PC-9 (cell line): ENCODE measurements at places on chromosomes 2 and 18. TPM values are rescaled to one million over a fixed set of nuclear protein-coding genes. Genes with fewer than 3 reads are reported as not detected.

GRCh38 chr2:120525056-120526046 lies 179.4 kb downstream of the INHBB start:
- DNase-seq: peak; percentile 76

GRCh38 chr2:188134241-188134640 lies 157.4 kb upstream of the GULP1 start:
- no peak for DNase-seq

GRCh38 chr18:63949068-63949737 lies at the start of gene HMSD:
Gene HMSD, plus strand, starts transcription at chr18:63949301. Its CDS starts 4,155 bp downstream, at chr18:63953456.
- peak; percentile 28 for DNase-seq

The SCYGR4 gene
- total RNA-seq: not detected in 2 replicates

The CTAGE1 gene
- total RNA-seq: not detected in 2 replicates

DNA sequence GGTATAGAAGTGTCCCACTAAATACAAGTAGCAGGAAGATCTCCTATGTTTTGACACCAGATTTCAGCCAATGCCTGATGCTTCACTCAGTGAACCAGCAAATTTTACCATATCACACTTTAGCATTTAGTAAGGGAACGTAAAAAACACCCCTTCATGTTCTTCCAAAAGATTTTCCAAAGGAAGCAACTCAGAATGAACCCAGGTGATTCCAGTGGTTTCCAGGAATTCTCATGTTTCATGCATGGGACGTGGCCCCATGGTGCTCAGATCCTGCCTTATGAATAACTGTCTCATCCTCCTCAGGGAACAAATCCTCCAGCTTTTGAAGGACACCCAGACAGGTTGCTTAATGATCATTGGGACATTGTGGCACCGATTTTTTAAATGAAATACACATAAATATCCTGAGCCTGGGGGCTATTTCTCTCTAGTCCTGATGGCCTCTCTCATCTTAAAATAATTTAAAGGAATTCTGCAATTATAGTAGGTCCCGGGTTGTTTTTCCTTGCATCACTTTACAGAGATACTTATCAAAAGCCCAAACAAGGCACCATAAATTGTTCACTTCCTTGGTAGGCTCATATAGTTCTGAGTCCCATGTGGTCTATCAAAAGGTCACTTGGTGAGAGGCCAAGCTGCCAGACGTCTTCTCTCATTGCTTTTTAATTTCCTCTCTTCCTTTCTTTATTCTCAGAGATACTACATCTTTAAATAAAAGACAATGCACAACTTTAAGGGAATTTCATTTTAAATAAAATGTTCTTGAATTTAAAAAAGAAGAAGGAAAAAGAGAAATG lies 261.0 kb downstream of the ZNF516 start:
- DNase-seq: no peak

GRCh38 chr2:221318376-221319130 lies 253.6 kb downstream of the EPHA4 start:
- no peak for DNase-seq

The RNF103 gene
- total RNA-seq: 24.5 and 25.4 TPM in 2 replicates

The GALNT13 gene
- total RNA-seq: 3.6 and 4.0 TPM in 2 replicates

GRCh38 chr18:46344416-46345180 lies 240.4 kb downstream of the HAUS1 start:
- DNase-seq: no peak

GRCh38 chr2:176130957-176131847 lies 1.7 kb downstream of the HOXD8 start:
- DNase-seq: no peak

DNA sequence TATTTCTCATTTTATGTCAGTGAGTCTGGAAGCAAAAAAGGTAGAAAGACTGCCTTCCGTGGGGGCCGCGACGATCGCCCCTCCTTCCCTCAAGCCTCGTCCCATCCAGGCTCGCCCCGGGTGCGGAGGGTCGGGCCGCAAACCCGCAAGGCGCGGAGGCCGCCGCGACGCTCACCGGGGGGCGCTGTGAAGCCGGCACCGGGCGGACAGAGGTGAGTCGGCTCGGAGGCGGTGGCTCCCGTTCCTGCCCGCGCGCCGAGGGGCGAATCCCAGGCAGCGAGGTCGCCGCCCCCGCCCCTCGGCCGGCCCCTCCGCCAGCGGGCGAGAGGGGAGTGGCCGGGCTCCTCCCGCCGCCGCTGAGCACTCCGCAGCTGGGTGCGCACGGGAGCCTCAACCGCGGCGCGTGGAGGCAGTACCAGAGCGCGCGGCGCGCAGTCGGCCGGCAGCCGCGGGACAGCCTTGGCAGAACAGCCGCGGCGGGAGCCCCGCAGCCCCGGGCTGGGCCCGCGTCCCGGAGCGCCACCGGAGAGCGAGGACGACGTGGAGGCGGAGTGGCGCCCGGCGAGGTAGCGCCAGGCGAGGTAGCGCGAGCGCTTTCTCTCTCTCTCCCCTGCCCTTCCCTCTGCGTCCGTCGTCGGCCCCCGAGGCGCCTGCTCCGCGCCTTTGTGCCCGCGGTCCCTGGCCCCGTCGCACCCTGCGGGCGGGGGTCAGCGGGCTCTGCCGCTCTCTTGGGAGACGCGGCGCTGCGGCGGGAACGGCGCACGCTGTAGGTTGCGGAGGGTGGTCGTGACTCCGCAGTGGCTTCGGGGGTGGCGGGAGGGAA lies at the start of gene MYO1B:
Gene MYO1B (plus strand): TSS at position 359 of the 823 bp plus-strand sequence. CDS start 31,492 bp downstream, outside the sequence.
- DNase-seq: peak; percentile 83

DNA sequence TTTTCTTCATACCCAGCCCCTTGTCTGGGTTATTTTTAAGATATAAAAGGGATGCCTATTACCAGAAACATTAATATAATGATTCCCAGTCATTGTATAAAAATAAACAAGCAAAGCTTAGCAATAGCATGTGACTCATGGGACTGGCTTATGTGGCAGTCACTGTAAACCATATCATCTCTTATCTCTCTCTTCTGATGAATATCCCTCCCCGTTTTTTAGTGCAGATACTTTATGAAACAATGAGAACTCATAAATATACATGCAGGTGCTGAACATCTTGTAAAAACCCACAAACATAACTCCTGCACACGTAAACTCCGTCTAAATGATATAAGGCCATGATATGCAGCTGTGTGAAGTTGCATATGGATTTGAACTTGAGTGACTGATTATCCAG lies 154.9 kb downstream of the MGAT5 start:
- DNase-seq: no peak

DNA sequence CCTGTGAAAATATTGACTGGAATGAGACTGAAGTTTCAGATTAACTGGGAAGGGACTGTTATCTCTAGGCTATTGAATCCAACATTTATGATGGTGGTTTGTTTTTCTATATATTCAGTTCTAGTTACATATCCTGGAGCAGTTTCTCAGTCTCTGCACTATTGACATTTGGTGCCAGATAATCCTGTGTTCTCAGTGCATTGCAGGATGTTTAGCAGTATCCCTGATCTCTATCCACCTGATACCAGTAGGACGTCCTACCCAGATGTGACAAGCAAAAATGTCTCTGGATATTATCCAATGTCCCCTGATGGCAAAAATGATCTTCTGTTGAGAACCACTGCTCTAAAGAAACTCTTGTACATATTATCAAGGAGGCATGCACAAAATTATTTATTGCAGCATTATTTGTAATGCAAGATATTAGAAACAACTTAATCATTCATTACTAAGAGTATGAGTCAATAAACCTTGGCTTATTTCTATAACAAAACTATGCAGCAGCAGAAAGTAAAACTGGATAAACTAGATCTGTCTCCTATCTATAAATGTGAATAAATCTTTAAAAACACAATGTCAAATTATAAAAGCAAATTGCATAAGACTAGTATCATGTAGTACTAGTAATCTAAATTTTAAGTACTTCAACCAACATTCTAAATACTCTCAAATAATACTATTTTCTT lies 369.3 kb upstream of the RND3 start:
- DNase-seq: peak; percentile 67

GRCh38 chr18:11998193-11998592 lies 16.9 kb downstream of the IMPA2 start:
- DNase-seq: no peak

The FKBP1B gene
- total RNA-seq: 4.5 and 4.6 TPM in 2 replicates

DNA sequence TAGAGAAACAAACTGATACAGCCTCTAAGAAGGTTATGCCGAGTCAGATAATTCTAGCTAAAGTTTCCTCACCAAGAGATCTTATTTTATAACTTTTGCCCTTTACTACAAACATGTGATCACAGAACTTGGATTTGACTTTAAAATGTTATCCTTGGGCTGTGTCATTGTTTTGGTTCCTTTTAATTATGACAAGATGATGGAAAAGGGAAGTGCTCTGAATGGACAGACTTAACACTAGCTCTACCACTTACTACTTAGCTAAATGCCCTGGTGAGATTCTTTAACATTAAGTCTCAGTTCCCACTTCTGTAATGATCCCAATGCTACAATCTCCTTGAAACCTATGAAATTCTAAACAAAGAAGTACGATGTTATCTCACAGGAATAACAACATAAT lies 69.9 kb downstream of the RTTN start:
- no peak for DNase-seq

DNA sequence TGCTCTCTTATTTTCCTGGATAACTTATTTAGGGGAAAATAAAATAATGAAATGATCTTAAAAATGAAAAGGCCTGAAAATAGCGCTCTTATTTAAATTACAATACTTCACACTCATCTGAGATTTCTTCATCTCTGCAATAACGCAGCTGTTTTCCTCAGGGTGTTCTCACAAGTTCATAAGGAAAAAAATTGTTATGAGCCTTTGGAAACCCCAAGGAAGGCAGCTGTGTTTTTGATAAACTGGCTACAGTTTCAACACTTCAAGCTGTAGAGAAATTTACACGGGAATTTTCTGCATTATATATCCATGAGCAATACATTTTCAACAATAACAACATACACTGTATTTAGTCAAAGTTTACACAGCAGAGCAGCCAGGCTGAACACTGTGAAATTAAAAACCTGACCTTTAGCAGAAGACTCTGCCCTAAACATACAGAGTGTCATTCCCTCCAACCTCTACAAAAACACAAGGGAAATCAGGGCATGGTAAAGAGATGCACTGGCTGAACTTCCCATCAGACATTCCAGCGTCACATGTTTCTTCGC lies 959.6 kb downstream of the SLC4A3 start:
- DNase-seq: no peak

The FARP2 gene
- total RNA-seq: 81.5 and 89.1 TPM in 2 replicates

- no peak for DNase-seq
Measured at GRCh38 chr2:32360416-32360815, 3.6 kb downstream of the BIRC6 start.

DNA sequence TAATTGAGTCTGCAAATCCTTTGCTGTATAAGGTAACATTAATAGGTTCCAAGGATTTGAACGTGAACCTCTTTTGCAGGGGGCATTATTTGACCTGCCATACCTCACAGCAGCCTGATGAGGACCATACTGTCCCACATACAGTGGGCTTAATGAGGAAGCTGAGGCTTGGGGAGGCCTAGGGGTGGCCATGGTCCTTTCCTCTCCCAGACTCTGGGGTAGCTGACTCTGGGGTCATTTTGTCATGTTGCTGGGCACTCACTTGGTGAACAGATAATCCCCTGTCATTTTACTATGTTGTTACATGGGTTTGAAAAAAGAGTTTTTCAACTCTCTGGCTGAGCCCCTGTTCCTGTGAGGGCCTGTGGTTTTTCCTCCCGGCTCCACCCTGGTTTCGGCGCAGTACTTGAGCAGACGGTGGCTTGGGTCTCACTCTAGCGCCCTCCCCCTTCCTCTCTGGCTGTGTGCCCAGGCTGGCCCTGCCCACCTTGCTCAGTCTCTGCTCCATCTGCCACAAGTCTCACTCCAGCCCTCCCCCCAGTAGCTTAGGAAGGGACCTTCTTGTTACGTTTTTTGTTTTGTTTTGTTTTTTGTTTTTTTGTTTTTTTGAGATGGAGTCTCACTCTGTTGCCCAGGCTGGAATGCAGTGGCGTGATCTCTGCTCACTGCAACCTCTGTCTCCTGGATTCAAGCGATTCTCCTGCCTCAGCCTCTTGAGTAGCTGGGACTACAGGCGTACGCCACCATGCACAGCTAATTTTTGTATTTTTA lies 21.0 kb downstream of the INPP4A start:
- DNase-seq: peak; percentile 89

DNA sequence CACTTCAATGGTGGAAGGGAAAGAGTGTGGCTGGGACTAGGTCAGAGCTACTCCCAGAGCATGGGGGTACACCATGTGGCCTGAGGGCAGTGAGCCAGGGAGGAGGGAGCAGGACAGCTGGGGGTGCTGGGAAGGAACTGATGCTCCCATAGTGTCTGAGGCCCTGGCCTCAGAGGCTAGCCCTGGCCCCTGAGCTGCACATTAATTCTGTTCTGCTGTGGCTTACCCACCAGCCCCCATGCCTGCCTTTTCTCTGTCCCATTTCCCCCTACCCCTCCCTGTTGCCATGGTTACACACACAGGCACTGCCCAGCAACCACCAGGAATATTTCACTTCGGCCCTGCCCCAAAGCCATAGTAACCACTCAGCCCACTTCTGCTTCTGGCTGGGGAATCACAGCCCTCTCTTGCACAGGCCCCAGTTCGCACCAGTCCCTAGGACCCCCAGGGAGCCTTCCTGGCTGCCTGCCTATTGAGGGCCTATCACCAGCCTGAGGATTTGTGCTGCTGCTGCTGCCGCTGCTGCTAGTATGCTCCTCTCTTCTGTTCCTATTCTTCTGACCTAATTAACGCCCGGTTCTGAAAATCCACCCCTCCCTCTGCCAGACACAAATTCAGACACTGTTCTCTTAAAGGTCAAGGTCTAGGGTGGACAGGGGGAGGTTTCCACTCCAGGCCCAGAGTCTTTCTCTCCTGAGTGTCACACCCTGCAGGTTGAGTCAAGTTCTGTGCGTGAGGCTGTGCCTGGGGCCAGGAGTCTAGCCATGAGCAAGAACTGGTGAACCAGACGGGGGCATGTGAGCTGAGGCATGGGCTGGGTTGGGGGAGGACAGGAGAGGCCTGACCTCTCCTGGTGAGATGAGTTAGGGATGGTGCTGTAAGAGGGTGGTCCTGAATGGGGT lies 87.1 kb upstream of the MCFD2 start:
- DNase-seq: peak; percentile 53

The C2orf92 gene
- total RNA-seq: 11.2 and 14.0 TPM in 2 replicates

DNA sequence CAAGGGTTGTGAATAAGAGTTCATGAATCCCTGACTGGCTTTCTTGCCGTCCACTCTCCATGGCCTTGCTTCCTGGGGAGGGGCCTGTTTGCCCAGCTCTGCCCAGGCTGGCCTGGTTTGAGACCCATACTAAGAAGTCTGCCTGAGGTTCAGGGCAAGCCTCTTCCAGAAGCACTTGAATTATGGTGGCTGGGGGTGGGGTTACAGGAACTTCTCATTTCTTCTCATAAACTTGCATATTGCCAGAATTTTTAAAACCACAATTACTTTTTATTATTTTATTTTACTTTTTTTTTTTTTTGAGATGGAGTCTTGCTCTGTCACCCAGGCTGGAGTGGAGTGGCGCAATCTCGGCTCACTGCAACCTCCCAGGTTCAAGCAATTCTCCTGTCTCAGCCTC lies 42.0 kb downstream of the GORASP2 start:
- no peak for DNase-seq
